Endothelial cell (in vitro differentiated cells): ENCODE measurements at places on chromosomes 16 and 17.
A peak's percentile ranks its signal among the peaks of the same experiment; 100 is the strongest.

DNA sequence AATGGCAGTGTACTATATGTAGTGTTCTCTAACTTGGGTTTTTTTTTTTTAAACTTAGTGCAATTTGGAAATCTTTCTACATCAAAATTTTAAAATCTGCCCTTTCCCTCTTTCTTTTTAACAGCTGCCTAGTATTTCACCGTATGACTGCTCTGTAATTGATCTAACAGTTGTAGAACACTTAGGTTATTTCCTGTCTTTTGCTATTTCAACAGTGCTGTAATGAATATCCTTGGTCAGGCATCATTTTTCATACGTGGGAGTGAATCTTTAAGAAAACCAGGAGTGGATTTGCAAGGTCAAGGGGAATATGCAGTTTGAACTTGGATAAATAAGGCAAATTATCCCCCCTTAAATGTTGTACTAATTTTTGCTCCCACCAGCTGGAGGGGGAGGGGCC lies 3.8 kb downstream of the NLRC5 start:
- no peak for DNase-seq

DNA sequence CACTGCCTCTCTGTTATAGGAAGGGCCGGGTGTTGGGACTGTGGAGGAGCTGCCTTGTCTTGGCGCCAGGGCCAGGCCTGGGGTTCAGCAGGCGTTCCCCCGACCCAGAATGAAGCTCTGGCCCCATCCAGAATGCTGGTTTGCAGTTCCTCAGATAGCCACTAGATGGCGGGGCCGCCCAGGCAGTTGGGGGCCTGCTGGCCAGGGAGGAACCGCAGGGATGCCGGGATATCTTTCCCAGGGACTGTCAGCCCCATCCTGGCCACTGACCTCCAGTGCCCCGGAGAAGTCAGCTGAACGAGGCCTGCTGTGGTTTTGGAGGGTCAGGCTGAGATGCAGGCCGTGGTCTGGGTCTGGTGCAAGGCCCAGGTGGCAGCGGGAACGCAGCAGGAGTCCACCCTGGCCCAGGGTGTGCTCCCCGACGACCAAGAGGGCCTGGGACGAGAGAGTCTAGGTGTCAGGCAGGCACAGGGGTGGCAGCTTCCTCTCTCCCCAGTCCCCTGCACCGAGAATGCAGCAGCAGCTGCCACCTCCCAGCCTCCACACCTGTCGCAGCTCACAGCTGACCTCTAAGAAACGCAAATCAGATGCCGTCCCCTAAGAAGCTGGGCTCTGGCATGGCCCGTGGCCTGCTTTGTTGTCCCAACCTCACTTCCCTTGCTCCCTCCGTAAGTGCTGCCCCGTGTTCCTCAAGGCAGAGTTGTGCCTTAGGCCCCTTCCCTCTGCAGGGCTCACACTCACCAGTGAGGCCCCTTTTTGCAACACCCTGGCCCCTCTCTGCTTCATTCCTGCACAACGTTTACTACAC lies 51.2 kb downstream of the RMI2 start:
- DNase-seq, result peak; percentile 91

- DNase-seq, result no peak
Observed at GRCh38 chr16:8923199-8923598, 40.5 kb downstream of the USP7 start.

DNA sequence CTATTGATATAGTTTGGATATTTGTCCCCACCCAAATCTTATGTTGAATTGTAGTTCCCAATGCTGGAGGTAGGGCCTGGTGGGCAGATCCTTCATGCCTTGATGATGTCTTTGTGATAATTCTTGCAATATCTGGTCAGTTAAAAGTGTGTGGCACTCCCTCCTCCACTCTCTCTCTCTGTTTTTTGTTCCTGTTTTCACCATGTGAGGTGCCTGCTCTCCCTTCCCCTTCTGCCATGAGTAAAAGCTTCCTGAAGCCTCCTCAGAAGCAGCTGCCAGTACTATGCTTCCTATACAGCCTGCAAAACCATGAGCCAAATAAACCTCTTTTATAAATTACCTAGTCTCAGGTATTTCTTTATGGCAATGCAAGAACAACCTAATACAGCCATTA lies 47.3 kb downstream of the TOM1L2 start:
- DNase-seq, result no peak

DNA sequence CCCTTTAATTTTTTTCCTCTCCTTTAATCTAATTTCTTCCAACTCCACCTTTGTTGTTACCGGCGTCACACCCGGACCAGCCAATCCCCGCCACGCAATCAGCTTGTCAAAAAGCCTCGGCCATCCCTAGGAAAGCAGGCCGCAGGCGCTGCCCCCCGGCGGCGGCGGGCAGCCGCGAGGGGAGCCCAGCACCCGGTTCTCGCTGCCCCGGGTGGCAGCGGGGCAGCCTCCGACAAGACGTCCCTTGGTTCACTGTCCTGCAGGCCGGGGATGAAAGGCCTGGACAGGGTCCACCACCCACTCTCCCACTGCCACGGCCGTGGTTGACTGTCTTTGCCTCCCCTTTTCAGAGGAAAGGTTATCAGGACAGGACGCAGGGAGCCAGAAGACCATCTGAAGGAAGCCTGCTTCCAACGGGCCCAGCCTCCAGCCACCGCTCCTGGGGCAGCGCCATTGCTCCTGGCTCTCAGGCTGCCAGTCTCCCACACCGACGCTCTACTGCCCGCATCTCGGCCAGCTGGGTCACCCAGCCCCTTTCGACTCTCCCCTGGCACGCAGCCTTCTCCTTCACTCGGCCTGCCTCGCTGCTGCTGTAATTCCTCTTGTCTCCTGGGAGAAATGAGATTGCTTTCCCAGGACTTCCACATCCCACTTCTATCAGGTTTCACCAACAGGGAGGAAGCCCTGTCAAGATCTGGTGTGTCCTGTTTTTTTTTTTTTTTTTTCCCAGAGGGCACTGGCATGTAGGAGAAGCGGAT lies 2.8 kb upstream of the UBTF start:
- peak; percentile 62 for DNase-seq

DNA sequence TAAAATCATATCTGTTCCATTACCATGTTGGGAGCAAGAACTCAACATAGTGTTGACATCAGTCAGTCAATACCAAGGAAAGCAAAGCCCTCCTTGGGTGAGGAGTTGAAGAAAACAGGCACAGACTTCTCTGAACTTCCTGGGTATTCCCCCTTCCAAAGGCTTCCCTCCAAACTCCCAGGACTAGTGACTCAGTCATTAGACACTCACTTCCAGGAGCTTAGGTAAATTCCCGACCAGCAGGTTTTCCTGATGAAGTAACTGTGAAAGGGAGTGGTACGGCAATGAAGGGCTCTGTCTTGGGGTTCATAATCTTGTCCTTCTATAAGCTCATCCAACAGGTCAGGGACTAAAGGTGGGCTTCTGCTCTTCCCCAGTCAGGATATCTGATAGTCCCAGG lies 293.8 kb upstream of the AXIN2 start:
- no peak for DNase-seq

GRCh38 chr16:57091975-57092785 lies at the start of gene CPNE2:
Gene CPNE2 (plus strand): TSS chr16:57092583. CDS start chr16:57110743, 18,160 bp downstream.
- peak; percentile 67 for DNase-seq

- DNase-seq, result no peak
Observed at GRCh38 chr16:88387180-88387765, 4.5 kb downstream of the ZNF469 start.

DNA sequence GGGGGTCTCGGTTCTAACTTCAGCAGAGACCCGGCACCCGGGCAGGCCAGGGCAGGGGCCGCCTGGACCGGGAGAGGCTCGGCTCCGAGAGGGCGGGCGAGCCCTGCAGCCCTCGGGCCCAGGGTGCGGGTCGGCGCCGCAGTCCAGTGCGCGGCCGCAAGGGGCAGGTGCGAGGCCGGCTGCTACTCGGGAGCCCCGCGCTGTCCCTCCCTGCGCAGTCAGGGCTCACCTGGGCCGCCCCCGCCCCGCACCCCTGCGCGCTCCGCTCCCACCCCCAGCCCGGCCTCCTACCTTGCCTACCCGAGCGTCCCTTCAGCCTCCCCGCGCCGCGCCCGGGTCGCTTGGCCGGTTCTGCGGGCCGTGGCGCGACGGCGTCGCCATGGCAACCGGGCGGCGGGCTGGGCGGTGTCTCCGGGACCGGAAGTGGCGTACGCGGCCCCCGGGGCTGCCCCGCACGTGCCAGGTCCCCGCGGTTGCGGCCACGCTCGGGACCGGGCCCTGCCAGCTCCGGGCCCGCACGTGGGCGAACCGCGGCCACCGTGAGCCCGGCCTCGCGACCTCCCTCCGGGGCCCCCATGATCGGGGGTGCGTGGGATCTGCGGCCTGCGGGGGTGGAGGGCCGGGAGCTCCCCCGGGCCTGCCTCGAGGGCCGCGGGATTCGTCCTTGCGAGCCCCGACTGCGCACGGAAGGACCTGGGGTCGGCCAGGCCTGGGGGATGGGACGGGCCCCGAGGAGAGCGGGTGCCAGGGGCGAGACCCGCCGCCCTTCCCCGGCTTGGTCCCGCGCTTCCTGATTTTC lies at the start of gene CYB561:
Gene CYB561 (minus strand): TSS at position 353 of the 799 bp plus-strand sequence. CDS start 8,759 bp downstream, outside the sequence.
- peak; percentile 77 for DNase-seq

DNA sequence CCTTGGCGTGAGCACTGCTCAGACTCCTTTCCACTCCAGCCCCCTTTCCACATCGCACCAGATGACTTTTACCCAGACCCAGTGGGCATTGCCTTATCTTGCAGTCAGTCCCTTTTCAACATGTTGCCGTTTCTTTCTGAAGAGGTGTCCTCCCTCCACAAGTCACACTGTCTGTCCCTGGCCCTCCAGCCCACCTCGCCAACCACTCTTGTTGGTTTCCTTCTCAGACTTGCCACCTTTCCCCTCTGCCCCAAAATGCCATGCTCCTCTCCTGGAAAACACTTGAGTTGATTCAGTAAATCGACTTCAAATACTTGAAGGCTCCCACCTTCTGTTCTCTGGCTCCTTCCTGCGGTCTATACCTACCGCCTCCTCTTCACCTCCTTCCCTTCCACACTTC lies 7.5 kb upstream of the ADAM11 start:
- DNase-seq, result no peak
